Stromal cell of bone marrow (primary cell): ENCODE measurements at places on chromosomes 4 and X.
A peak's percentile ranks its signal among the peaks of the same experiment; 100 is the strongest.

DNA sequence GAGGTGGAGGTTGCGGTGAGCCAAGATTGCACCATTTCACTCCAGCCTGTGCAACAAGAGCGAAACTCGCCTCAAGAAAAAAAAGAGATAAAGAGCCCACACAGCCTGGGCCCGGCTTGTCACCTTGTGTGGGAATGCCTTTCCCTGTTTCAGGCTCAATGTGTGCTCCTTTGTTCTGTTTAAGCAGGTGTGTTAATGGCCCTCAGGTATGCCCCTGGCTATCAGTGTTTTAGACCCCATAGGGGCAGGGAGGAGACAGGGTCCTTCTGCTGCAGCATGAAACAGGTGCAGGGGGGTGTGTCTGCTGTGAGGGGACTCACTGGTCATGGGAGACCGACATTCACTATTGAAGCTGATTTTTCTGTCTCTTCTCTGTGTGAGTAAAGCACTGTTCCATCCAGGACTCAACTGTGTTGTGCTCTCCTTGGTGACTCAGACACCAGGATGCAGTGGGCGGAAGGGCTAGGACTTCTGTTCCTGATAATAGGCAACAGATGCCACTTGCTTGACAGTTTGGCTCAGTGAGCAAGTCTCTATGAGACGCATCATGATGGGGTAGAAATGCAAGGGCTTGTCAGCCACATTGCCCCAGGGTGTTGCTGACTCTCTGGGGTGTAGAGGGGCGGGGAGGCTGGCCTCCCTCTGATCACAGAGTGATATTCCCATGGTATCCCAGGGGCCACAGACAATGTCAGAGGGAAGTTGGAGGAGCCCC lies 15.6 kb upstream of the LAP3 start:
- peak; percentile 49 for DNase-seq

DNA sequence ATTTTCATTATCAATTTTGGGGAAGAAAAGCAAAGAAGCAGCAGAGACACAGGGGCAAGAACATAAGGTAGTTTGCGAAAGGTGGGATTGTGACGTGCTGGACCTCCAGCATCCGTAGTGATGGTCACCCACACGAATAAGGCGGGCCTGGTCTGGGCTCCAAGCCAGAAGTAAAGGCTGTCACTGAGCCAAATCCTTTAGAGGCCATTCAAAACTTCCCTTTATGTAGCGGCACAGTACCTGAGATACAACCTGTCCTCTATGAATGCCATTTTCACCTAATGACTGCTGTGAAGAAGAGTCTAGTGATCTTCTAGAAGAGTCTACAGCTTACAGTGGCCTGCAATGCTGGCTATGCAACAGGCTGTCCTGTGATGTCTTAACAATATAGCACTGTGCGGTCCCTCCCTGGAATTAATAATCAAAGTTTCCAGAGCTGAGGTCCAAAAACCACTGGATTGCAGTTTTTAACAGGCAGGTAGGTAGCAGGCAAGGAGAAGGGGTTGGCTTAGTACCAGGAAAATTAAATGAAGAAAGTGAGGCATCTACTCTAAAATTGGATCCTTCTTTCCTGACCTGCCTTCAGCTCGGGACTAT lies 56.2 kb downstream of the TRIML1 start:
- no peak for DNase-seq

DNA sequence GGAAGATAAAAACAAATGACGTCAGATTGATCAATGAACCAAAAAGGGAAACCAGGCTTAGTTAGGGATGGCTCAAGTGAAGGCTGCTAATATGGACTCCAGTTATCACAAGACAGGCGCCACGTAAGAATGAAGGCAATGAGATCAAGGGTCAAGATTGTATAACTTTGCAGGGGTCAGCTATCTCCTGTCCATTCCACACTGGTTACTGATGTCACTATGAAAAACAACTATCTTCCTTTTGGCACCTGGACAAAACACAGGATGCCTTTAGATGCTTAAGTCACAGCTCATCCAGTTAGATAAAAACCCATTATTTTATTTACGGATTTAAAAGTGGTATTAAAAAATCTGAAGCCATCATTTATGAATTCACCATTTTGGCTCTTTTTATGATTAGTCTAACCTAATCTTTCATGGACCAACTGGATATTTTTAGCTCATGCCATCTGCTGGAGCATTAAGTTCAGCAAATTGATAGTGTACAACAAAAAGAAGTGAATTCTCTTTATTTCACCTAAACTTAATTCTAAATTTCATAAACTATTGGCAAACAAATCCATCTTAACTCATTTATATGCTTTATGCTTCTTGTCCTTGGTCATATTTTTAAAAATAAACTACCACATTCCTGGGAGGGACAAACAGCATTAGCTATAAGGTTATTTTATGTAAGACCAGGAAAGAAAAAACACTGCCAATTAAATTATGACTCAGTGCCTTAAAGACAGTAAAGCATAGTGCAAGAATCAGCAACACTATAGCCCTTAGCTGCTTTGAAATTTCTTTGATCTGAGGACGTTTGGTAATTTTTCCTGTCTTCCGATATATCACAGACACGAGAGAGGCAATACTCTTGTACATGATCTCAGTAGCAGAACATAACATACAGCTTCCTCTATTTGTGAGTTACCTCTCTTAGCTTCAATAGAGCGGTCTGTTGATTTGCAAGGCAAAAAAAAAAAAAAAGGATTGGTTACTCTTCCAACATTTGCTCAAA lies 27.0 kb downstream of the DHX15 start:
- no peak for DNase-seq

DNA sequence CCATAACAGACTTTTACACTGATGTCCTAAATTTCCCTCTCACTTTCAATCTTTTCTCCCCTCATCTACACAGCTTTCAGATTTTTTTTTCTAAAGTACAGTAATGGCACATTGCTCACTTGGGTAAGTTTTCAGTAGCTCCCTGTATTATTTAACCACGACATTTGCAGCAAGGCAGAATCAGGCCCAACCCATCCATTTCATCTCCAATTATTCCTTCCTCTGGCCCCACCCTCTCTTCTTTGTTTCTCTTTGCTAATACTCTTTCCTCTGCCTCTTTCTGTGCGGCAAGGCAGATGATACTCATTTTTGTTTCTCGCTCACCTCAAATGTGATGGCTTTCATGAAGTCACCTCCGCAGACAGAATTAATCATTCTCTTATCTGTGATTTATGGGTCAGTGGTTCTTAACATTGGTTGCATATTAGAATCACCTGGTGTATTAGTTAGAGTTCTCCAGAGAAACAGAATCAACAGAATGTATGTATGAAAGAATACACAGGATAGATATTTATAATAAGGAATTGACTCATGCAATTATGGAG lies 43.4 kb upstream of the GATB start:
- no peak for DNase-seq

DNA sequence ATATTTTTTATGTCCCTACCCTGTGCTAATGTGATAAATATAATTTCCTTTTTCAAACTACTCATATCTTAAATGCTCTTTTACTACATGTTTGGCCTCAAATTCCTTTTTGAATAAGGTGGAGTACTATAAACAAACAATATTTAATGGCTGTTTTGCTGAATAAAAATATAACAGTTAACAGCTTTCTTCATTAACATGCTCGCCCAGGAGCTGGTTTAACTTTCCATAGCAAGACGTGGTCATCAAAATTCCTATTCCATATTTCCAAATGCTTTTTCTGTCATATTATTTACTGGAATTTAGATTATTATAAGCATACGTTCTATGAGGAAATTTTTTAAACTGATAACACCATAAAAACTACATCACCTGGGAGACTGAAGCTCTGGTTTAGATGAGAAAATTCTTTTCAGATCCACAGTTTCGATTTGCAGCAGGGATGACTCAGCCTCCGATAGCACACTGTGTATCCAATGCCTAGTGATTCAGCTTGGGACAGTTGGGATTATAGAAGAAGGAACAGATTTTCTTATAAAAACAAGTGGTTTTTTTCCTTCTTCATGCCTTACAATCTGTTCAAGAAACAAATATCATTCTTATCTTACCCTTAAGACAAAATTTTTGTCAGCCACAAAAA lies 129.1 kb downstream of the FBXO8 start:
- peak; percentile 57 for DNase-seq

DNA sequence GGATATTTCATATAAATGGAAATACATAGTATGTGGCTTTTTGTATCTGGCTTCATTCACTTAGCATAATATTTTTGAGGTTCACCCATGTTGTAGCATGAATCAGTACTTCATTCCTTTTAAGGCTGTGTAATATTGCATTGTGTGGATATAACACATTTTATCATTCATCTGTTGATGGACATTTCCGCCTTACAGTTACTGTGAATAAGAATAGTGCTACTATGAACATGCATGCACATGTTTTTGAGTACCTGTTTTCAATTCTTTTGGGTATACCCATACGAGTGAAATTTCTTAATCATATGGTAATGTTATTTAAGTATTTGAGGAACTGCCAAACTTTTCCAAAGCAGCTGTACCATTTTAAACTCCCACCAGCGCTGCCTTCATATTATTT lies 539.6 kb upstream of the DIPK2B start:
- no peak for DNase-seq
